ENCODE measurements at places on chromosomes 6 and 20.

- DNase-seq, result no peak
Measured at GRCh38 chr6:156719395-156719719, 57.8 kb upstream of the ARID1B start.

GRCh38 chr6:35260591-35261570 is 1.3 kb downstream of the ZNF76 start:
- DNase-seq, result no peak

DNA sequence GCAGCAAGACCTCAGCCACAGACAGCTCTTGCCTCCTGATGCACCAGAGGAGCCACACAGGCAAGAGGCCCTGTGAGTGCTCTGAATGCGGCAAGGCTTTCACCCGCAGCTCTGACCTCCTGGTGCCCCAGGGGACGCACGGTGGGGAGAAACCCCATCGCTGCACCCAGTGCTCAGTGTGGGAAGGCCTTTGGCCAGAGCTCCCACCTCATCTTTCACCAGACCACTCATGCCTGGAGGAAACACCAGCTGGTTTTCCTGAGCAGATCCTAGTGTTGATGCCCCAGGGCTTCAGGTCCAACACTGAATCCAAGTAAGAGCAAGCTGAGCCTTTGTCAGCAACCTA is 37.0 kb upstream of the XRN2 start:
- DNase-seq, result no peak

GRCh38 chr6:108750801-108751200 is 97.4 kb upstream of the ARMC2 start:
- no peak for DNase-seq

GRCh38 chr6:56849896-56850295 is 105.0 kb upstream of the BEND6 start:
- DNase-seq, result no peak

DNA sequence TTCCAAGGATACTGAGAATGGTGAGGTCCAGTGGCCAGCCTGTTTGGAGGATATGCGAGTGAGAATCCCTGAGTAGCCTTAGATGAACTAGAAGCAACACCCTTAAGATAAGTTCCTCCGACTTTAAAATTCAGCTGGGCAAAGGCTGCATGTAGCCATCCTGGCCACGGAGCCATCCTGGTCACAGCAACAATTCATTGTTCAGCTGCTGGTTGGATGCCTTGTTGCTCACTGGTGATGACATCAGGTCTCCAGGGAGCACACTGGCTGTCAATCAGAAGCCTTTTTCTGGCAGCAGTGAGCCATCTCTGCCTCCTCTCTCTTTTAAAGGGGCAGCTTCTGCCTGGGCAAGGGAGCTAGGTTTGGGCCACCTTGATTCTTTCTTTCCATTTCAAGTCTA is 22.4 kb upstream of the RIMS4 start:
- DNase-seq, result no peak

GRCh38 chr6:111441678-111442243 is 41.3 kb downstream of the REV3L start:
- no peak for DNase-seq

DNA sequence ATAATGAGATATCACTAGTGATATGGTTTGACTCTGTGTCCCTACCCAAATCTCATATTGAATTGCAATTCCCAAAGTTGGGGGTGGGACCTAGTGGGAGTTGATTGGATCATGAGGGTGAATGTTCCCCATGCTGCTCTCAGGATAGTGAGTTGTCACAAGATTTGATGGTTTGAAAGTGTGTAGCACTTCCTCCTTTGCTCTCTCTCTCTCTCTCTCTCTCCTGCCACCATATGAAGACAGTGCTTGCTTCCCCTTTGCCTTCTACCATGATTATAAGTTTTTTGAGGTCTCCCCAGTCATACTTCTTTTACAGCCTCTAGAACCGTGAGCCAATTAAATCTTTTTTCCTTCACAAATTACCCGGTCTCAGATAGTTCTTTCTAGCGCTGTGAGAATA is 1002.0 kb upstream of the ADGRB3 start:
- no peak for DNase-seq

DNA sequence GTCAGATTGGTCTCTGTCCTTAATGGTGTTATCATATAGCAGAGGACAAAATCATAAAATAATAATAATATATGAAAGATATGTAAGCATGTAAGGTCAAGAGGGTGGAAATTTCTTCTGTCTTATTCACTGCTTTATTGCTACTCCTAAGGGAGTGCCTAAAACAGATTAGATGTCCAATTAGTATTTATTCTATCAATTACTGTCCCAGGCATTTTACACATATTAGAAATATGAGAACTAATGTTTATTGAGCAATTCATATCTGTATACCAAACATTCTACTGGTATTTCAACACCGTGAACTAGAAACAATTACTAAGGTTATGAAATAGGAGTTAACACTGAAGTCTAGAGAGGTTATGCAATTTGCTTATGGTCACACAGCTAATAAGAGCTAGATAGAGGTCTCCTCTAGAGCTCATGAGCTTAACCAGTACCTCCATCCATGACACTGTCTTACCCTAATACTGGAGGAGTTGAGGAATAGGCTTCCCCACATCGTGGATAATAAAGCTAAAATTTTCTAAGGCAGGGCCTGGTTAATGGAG is 302.3 kb downstream of the PLCB1 start:
- DNase-seq, result no peak

DNA sequence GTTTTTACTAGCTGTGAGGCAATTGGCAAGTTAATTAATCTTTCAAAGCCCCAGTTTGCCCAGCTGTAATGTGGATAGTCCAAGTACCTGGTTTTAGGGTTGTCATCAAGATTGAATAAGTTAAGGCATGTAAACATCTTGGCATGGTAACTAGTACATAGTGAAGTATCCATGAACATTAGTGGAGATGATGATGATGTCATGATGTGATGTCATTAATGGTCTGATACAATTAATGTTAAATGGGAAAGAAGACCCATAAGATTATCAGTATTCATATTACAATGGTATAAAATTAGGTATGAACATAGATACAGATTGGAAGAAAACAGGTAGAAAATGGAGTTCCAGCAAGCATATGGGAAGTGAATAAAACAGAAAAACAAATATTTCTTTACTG is 5.3 kb downstream of the EPB41L1 start:
- no peak for DNase-seq

- DNase-seq, result no peak
Measured at GRCh38 chr6:135052939-135053338, 1.7 kb downstream of the HBS1L start.

DNA sequence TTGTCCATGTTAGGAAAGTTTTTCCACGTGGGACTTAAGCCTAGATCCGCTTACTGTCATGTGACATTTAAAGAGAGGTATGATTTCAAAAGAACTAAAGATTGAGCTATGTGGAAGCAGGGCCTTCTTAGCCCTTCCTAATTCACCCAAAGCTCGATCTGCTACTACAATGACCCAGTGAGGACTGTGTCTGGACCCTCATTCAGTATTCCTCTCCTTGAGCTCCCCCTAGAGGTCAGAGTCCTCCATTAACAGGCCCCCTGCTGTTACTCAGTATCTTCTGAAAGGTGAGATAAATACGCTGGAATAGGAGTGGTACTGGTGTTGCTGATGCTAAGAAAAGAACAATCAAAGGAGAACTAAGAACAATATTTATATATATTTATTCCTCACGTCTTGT is 414.0 kb downstream of the GJA1 start:
- no peak for DNase-seq

DNA sequence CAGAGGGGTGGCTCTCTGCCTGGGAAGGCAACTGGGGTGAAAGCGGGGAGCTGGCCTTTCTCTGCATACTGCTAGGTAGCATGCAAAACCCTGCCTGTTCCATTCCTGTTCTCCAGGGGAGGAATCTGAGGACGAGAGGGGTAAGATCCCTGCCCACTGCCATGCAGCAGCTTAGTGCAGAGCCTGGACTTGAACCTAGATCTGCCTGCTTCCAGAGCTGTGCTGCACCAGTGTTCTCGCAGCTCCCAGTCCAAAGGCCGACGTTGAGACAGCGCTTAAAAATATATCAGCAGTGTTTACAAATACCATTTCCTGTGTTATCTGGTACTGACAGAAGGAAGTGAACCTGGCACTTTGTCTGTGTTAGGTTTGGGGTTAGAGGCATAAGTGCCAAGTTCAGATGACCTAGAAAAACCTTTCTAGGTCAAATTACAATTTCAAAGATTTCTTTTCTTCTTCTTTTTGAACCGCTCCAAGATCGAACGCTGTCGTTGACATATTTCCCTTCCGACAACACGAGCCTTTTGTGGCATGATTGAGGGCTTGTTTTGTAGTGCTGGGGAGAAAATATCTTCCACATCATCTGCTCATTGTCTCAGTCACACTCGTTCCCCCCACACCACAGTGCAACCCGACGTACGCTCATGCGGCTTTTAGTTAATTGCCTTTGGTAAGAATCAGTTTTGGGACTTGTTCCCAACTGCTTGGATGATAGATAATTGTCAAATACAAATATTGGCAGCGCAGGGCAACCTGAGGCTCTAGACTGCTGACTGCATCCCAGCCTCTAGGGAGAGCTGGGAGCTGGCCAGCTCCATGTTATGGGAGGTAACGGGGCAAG is 44.6 kb downstream of the TOX2 start:
- DNase-seq, result no peak

DNA sequence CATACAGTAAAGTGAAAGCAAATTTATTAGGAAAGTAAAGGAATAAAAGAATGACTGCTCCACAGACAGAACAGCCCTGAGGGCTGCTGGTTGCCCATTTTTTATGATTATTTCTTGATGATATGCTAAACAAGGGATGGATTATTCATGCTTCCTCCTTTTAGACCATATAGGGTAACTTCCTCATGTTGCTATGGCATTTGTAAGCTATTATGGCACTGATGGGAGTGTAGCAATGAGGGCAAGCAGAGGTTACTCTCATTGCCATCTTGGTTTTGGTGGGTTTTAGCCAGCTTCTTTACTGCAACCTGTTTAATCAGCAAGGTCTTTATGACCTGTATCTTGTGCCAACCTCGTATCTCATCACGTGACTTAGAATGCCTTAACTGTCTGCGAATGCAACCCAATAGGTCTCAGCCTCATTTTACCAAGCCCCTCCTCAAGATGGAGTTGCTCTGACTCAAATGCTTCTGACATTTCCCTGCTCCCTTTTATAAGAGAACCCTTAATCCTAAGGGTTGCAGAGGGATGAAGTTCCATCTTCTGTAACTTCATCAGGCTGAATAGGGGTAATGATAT is 280.1 kb upstream of the RGS17 start:
- no peak for DNase-seq

DNA sequence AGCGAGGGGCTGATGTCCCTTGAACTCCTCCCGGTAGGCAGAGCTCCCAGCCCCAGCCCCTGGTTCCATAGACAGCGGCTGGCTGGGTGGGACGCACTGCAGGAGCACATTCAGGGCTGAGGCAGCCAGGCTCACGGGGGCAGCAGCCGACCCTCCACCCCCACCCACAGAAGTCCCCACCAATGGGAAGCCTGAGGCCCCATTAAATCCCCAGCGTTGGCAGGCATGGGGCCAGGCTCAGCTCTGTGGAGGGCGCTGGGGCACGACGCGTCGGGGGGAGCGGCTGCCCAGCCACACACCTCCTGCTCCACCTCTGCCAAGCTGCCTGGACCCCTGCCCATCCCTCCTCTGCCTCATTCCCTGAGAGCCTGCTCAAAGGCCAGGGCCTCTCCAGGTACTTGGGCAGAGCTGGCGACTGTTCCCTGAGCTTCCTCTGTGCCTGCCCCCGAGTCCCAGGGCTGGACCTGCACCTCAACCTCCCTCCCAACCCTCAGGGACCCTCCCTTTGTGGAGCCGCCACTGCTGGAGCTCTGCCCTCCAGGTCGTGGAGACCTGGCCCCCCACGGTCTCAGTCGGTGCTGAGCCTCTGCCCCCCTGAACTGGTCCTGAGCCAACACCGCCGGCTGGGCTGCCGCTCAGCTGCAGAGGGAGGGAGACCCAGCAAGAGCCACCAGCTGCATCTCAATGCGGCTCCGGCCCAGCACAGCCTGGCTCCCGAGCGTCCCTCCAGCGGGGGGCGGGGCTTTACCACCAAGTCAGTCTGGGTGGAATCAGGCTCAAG is 9.1 kb downstream of the CHRNA4 start:
- DNase-seq, result no peak

- DNase-seq, result no peak
Measured at GRCh38 chr20:45507011-45507820, 8.2 kb downstream of the SPINT3 start.

DNA sequence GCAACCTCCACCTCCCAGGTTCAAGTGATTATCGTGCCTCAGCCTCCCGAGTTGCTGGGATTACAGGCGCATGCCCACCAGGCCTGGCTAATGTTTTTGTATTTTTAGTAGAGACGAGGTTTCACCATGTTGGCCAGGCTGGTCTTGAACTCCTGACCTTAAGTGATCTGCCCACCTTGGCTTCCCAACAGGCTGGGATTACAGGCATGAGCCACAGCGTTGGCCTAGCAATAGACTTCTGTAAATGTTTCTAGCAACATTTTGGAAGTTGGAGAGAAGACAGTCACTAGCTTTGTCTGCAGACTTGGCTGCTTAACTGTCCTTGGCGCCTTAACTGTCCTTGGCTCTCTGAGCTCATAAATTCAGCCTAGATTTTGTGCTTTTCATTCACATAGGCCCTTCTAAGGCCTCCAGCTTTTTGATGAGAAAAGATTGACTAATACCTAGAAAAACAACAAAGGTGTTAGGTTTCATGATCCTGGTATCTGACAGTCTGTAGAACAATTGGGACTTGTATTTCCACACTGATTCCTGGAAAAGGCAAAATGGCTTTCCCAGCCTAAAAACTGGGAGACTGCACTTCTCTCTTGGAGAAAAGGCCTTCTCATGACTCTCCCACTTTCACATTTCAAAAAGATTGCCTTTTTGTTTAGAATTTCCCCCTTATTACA is 49.7 kb downstream of the OR2B2 start:
- no peak for DNase-seq

GRCh38 chr20:35039146-35039545 is 53.5 kb downstream of the TRPC4AP start:
- no peak for DNase-seq

- no peak for DNase-seq
Measured at GRCh38 chr6:131575834-131576478, 2.9 kb downstream of the ARG1 start.

GRCh38 chr20:54344832-54345231 is 130.6 kb upstream of the DOK5 start:
- no peak for DNase-seq

DNA sequence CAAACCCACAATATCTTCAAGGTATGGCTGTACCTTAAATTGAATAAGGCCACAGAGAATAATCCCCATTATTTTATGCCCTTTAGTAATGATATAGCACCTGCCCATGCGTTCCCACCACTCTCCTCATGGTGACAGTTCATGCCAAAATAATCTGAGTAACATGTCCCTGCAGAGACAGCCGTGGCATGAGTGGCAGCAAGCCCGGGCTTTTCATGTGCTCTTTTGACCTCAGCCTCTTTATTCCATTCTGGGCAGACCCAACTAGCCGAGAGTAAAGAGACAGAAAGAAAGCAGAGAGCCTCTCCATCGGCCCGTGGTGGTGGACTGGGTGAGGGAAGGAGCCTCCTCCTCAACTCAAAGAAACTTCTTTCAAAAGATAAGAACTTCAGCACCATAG is 19.9 kb upstream of the POPDC3 start:
- DNase-seq, result no peak

DNA sequence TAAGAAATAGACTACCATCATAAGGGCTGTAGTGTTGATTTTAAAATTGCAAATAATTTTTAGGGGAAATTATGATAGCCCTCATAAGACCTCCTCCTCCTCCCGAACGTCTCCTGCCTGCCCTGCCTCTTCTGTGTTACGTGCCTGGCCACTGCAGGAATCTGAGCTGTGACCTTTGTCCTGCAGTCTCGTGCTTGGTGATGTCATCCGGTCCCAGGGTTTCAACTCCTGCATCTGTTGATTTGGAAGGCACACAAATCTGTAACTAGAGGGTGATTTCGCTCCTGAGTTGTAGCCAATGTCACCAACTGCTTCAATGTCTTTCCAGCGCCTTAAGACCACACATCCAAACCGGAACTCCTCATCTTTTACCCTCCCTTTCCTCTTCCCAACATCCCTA is 163.2 kb downstream of the AIG1 start:
- DNase-seq, result no peak
